ENCODE measurements at places on chromosomes 12 and 14.

- no peaks in the 10 kb centered on the region for H3K36me3 ChIP-seq
- no peak for DNase-seq
- H3K27me3 ChIP-seq, result no peaks in the 10 kb centered on the region
- no peak overlapping the region for H3K27ac ChIP-seq
- H3K4me1 ChIP-seq, result no peaks in the 10 kb centered on the region
Observed at GRCh38 chr12:85639834-85640233, 196.4 kb downstream of the RASSF9 start.

DNA sequence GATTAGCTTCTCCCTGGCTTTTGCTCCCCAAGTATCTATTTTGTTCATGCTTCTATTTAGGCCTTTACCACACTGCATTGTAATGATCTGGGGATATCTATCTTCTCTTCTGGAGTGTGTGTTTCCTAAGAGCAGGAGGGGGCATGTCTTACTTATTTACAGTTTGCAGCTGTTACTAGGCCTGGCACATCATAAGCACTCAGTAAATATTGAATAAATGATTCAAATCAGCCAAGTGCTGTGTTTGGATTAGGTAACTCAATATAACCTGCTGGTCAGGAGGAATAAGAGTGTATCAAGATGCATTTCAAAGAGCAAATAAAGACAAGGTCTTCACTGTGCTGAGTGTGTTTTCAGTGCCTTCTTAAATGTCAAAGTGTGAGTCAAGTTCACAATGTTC is 186.1 kb downstream of the FOXG1 start:
- H3K4me1 ChIP-seq, result no peaks in the 10 kb centered on the region
- no peaks in the 10 kb centered on the region for H3K27me3 ChIP-seq
- H3K36me3 ChIP-seq, result no peaks in the 10 kb centered on the region

DNA sequence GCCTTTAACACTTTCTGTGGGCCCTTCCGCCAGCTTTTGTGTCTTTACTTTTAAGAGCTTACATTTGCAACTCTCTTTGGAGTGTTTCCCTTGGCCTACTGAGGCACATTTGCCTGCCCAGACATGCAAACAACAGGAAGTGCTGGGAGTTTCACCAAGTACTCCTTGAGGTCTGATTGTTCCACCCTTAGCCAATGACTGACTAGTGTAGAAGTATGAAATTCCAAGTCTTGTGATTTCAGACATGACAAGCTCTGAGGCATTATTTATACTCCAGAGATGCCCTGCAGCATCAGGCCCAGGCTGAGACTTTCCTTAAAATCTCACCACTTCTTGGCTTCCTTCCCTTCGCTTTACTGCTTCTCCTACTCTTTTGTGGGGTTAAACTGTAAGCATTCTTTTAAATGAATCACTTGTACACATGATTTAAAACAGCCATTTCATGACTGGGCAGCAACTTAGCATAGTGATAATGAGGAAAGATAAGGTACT is 174.1 kb downstream of the SLC6A15 start:
- H3K4me3 ChIP-seq, result no peak overlapping the region
- no peaks in the 10 kb centered on the region for H3K27me3 ChIP-seq
- no peaks in the 10 kb centered on the region for H3K36me3 ChIP-seq
- no peaks in the 10 kb centered on the region for H3K4me1 ChIP-seq

DNA sequence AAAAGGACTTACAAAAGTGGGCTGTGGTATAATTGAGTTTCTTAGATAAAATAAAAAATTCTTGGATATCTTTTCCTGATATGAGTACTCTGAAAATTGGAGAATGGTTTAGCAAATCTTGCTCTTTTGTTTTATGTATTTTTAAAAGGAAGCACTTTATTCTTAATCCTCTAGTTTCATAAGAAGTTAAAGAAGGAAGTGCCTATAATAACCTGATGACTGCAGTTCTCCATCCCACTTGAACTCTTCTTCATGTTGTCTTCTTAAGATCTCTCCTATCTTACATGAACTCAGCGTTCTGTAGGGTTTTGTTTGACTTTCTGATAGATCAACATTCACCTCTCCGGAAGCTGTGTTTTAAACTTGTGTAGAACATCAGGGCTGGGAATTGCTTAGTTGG is 271.0 kb downstream of the ERC1 start:
- no peaks in the 10 kb centered on the region for H3K27me3 ChIP-seq
- DNase-seq, result no peak
- no peaks in the 10 kb centered on the region for H3K4me1 ChIP-seq

GRCh38 chr12:3035171-3035570 is 42.0 kb upstream of the TSPAN9 start:
- no peak overlapping the region for H3K4me3 ChIP-seq
- H3K27me3 ChIP-seq, result no peaks in the 10 kb centered on the region
- no peaks in the 10 kb centered on the region for H3K4me1 ChIP-seq
- no peaks in the 10 kb centered on the region for H3K36me3 ChIP-seq
- H3K27ac ChIP-seq, result no peak overlapping the region

DNA sequence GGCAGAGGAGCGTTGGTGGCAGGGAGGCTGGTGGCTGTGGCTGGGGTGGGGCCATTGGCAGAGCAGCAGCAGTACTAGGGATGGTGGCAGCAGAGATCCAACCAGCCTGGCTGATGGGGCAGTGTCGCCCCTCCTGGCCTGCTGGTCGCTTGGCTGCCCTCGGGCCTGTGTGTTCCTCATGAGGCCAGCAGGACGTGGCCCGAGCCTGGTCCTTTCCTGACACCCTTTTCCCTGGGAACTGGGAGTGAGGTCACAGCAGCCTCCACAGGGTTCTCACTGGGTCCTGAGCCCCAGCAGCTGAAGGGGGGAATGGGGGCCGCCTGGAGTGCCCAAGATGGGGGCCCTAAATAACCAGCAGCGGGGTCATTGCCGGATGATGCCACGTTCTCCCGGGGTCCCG is 46.1 kb downstream of the KIF26A start:
- H3K27me3 ChIP-seq, result no peaks in the 10 kb centered on the region
- no peaks in the 10 kb centered on the region for H3K36me3 ChIP-seq
- no peak for DNase-seq
- no peak overlapping the region for H3K4me3 ChIP-seq
- H3K27ac ChIP-seq, result no peak overlapping the region

- DNase-seq, result peak; percentile 47
- H3K27ac ChIP-seq, result peak overlapping the region; percentile 73
- H3K4me1 ChIP-seq, result peaks cover 34% of the 10 kb centered on the region
- H3K27me3 ChIP-seq, result no peaks in the 10 kb centered on the region
- no peaks in the 10 kb centered on the region for H3K36me3 ChIP-seq
Observed at GRCh38 chr12:1691123-1692007, 495 bp downstream of the ADIPOR2 start.

DNA sequence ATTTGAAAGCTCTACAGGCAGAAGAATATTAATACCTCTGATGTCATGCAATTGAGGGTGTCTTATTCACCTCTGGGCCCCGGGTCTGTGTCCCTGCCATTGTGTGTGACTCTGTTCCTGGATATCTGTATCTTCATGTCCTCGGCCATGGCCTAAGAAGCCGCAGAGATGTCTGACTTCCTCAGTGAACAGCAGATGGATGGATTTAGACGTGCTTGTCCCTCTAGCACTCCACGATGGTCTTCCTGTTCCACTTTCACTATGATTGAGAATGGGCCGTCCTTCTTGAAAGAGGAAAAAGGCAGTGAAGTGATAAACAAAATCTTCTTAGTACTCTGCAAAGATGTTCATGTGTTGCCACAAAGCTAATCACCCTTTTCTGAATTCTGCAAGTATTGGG is 217.4 kb downstream of the SLC41A2 start:
- no peaks in the 10 kb centered on the region for H3K36me3 ChIP-seq
- peak overlapping the region; percentile 30 for H3K4me3 ChIP-seq
- H3K27me3 ChIP-seq, result no peaks in the 10 kb centered on the region
- peaks cover 60% of the 10 kb centered on the region for H3K4me1 ChIP-seq
- DNase-seq, result no peak
- peak overlapping the region; percentile 39 for H3K27ac ChIP-seq

DNA sequence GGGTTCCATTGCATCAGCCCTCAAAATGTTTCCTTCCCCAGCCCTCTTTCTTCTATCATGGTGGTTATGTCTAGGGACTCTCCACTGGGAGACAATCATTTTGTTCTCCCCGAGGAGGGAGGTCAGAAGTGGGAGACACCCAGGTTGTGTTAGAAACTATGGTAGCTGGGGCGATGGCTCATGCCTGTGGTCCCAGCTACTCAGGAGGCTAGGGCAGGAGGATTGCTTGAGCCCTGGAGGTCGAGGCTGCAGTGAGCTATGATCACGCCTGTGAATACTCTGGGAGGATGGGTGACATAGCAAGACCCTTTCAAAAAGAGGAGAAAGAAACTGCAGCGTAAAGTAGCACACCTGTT is 13.0 kb upstream of the LRRC23 start:
- H3K4me1 ChIP-seq, result peaks cover 16% of the 10 kb centered on the region
- no peaks in the 10 kb centered on the region for H3K36me3 ChIP-seq
- H3K4me3 ChIP-seq, result peak overlapping the region; percentile 74
- no peak for DNase-seq

- no peaks in the 10 kb centered on the region for H3K36me3 ChIP-seq
- H3K27me3 ChIP-seq, result no peaks in the 10 kb centered on the region
- no peak overlapping the region for H3K4me3 ChIP-seq
- no peaks in the 10 kb centered on the region for H3K4me1 ChIP-seq
- no peak for DNase-seq
Observed at GRCh38 chr12:46556819-46557524, 184.4 kb upstream of the SLC38A2 start.

DNA sequence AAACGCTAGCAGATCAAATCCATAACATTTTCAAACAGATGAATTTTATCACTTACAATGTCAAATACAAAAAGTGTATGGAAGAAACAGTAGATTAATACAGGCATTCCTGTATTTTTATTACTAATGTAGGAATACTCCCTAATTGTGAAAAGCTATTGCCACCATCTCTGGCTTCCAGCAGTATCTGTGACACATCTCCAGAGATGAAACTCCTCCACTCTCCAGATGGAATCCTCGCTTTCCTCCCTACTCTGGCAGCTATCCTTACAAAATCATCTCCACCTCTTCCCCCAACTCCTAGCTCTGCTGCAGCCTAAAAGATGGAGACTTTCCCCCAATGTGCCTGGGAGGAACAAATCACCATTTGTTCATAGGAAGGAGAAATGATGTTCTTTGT is 211.4 kb downstream of the SSPN start:
- DNase-seq, result no peak
- no peak overlapping the region for H3K27ac ChIP-seq
- H3K4me1 ChIP-seq, result no peaks in the 10 kb centered on the region
- no peaks in the 10 kb centered on the region for H3K36me3 ChIP-seq

DNA sequence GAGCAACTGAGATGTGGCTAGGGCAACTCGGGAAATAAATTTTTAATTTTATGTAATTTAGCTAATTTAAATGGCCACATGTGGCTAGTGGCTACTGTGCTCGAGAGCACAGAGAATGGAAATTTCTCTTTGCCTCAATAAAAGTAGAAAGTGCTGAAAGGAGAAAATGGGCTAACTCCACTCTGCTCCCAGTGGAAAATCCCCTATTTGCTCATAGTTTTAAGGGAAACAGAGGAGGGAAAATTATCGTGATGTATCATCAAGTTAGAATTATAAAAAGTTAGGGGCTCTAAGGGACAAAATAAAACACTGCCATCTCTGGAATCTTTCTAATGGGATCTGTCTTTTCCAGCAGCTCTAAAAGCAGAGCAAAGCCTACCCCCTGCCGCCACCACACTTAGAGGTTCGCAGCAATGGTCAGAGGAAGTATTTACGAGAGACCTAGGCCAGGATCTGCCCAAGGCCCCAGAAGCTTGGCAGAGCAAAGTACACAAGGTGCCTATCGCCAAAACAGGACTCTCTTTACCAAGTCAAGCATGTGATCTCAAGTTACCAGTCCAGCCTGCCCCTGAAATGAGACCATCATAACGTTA is 220.7 kb downstream of the PPM1H start:
- H3K4me3 ChIP-seq, result no peak overlapping the region
- H3K27me3 ChIP-seq, result no peaks in the 10 kb centered on the region
- no peaks in the 10 kb centered on the region for H3K4me1 ChIP-seq
- no peak overlapping the region for H3K27ac ChIP-seq
- DNase-seq, result no peak
- no peaks in the 10 kb centered on the region for H3K36me3 ChIP-seq

DNA sequence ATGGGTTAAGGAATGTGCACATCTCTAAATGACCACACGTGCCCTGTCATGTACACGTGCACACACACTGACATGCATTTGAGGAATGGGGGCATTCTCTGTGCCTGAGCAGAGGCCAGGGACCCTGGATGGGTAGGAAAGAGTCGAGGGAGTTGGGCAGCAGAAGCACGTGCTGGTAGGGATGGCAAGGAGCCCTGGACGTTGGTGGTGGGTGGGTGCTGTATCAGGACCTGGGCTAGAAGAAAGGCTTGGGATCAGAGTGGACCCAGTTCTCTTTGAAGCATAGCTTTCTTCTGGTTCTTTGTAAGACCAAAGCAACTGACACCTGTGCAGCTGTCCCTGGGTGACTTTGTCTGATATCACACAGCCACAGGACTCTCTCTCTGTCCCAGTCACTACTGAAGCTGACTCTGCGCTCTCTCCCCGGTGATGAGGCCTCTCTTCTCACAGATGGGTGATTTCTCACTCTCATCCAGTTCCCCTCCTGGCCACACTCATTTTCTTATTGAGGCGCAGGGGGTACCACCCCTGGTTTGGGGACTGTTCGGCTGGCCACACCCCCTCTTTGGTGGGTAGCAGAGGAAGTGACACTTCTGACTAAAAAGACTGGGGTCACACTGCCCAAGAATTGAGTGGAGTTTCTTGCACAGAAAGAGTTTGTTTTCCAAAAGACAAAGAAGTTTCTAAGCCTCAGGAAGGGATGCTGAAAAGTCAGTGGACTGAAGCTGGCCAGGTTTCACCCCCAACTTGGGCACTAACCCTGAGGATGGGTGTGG is 171.7 kb upstream of the RTL1 start:
- DNase-seq, result no peak
- no peak overlapping the region for H3K27ac ChIP-seq
- no peaks in the 10 kb centered on the region for H3K27me3 ChIP-seq
- H3K4me1 ChIP-seq, result no peaks in the 10 kb centered on the region
- no peak overlapping the region for H3K4me3 ChIP-seq

DNA sequence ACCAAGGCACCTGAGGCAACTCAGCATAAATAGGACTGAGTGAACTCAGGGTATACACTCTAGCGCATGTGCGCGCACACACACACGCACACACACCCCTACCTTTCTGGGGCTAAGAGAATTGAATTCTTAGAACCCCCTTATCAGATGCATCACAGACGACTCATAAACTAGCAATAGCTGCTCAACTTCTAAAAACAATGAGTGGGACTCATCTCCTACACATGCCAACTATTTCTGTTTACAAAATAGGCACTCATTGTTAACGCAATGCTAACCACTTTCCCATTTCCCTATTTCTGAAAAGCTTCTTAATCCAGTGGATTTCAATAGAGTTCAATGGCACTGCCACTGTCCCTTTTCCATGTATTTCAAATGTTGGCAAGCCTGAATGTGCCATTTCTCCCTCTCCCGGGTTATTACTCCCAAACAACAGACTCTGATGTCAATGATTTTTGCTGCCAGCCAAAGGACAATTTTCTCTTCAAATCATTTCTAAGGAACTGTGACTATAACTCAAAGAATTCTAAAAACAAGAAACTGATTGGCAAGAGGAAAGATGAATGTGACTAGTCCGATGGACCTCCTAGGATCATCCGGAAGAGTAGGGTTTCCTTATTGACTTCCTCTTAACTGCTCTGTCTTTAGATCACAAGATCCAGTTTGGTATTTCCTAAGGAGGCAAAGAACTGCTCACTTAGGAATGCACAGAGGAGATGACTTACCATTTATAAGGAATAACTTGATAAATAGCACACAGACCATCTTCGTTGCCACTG is 48.8 kb downstream of the SLC38A1 start:
- no peaks in the 10 kb centered on the region for H3K36me3 ChIP-seq
- DNase-seq, result peak; percentile 94
- H3K27ac ChIP-seq, result peak overlapping the region; percentile 87
- peaks cover 99% of the 10 kb centered on the region for H3K4me1 ChIP-seq

GRCh38 chr12:99043319-99043914 is 398.3 kb downstream of the APAF1 start:
- no peak overlapping the region for H3K4me3 ChIP-seq
- H3K27me3 ChIP-seq, result peaks cover 9% of the 10 kb centered on the region
- H3K27ac ChIP-seq, result no peak overlapping the region
- no peaks in the 10 kb centered on the region for H3K36me3 ChIP-seq
- no peaks in the 10 kb centered on the region for H3K4me1 ChIP-seq
